Bronchial epithelial cell (primary cell): ENCODE measurements at places on chromosomes 2 and 18.
A peak's percentile ranks its signal among the peaks of the same experiment; 100 is the strongest.

- no peak for DNase-seq
These were observed 14.4 kb downstream of the OTOF start for GRCh38 chr2:26463244-26464192.

DNA sequence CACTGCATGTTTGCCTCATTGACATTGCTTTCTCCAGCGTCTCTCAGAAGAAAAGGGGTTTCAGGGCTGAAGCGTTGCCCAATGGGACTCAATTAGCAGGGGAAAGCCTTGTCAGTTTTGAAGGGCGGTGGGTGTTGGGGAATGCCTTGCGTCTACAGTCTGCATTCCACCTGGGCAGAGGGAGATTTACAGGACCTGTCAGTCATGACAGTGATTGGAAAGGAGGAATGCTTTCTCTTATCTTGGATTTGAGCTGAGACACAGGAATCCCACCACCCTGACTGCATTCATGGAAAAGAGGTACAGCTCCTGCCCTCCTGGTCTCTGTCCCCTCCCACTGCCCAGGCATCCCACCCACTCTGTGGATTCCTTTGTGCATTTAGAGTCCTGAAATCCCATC, 123.9 kb downstream of the ACKR3 start:
- no peak for DNase-seq

- DNase-seq, result no peak
These were observed 143.5 kb downstream of the MBP start for GRCh38 chr18:76988827-76989646.

- DNase-seq, result peak; percentile 56
These were observed 16.4 kb upstream of the FBLN7 start for GRCh38 chr2:112121682-112122254.

DNA sequence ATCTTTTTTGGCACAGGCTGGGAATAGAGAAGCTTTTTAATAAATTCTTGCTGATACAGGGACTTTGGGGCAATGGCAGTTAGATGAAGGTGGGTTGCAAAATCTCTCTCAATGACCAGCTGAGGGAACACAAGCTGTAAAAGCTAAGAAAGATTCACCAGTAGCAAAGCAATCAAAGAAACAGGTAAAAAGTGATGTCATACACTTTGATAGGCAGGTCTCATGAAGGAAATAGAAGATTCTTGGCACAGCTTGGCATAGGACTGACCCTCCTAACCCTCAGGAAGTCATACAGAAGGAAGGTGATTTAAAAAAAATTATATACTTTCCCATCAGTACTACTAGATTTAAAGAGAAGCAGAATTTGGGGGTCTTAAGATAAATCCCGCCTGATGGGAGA, 263.6 kb downstream of the LPIN1 start:
- no peak for DNase-seq

DNA sequence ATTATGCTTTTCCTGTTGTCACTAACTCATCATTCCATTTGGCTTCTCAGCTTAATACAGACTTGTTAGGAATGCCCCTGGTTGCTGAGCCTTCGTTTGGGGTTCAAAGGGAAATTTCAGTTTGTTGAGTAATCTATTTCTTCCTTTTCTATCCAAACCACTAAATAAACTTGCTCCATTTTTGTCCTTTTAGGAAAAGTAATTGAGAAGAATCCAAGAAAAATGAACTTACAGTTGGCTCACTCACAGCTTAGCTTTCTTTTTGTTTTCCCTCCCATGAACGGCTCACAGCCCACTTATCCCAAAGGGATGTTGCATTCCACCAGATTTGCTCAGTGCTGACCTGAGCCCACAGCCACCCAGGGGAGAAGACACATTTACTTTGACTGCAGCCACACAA, 73.9 kb downstream of the SOX11 start:
- no peak for DNase-seq

- peak; percentile 71 for DNase-seq
These were observed 39.4 kb downstream of the CMPK2 start for GRCh38 chr2:6826081-6826913.

DNA sequence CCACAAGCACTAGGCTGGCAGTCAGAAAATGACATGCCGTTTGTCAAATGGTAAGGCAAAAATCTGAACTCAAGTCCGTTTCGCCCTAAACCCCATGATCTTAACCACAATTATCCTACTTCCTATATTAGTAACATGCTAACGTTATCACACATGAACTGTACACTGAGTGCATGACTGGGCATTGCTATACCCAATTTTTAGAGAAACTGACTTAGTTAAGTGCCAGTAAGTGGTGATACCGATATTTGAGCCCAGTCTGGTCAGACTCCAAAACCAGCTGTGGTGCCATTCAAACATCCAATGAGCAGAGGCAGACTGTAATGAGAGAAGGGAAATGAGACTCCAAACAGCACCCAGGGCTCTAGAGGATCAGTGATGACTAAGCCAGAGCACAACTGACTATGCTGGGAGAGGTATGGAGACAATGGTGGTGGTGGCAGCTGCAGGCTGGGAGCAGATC, 311.7 kb upstream of the PKDCC start:
- DNase-seq, result peak; percentile 67

- no peak for DNase-seq
These were observed 47.7 kb downstream of the DNMT3A start for GRCh38 chr2:25293958-25294562.

DNA sequence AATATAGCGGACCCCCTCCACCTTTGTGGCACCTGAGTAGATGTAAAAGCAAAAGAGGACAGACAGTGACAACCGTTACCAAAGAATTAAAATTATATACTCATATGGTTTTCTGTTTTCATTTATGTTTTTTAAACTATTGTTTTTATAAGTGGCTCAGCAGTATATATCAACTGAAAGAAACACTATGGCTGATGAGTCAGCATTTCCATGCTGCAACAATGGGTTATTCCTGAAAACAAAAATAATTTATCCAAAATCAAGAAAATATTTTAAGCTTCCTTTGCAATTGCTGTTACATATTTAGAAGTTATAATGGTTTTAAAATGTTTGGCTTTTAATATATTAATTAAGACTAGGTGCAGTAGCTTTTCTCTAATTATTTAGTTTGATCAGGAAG, 17.7 kb downstream of the MRPS9 start:
- DNase-seq, result no peak

- peak; percentile 60 for DNase-seq
These were observed 37.1 kb downstream of the BCL11A start for GRCh38 chr2:60516383-60516811.
